ENCODE measurements at places on chromosomes 6 and 20.

DNA sequence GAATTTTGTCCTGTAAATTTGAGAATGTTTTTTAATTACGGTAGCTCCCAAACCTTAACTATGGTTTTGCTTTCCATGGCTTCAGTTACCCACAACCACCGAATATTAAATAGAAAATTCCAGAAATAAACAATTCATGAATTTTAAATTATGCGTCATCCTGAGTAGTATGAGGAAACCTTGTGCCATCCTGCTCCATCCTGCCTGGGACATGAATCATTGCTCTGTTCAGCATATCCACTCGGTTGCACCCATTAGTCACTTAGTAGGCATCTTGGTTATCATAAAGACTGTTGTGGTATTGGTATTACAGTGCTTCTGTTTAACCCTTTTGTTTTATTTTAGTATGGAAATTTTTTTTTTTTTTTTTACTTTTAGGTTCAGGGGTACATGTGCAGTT lies 39.7 kb downstream of the KCNS1 start:
- no peak for DNase-seq

DNA sequence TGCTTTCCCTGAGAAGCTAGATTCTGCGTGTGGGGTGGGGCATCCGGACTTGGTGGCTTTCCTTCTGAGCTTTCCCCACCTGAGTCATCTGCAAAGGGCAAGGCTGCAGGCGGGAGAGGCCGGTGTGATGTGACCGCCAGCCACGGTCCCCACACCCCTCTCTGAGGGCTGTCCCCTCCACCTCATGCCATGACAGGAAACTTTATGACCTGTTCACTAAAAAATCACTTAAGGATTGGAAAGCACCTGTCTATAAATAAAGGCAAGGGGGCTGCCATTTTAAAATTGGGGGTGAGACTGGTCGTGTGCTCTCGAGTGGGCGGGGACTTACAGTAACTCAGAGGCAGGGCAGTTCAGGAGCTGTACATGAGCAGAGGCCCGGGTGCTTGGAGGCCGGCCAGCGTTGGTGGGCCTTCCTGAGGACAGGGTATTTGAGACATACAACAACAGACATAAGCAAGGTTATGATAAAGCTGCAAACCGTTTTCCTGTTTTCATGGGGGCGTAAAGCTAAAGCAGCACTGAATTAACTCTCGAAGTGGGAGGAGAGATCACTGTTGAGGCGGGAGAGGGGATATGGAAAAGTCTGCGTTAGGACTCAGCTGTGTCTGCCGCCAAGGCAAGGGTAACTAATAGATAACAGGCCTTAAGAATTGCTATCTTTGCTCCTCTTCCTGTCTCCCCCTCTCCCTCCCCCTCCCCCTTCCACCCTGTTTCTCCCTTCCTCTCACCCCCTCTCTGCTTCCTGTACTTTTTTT lies 16.1 kb upstream of the SERPINB1 start:
- no peak for DNase-seq

DNA sequence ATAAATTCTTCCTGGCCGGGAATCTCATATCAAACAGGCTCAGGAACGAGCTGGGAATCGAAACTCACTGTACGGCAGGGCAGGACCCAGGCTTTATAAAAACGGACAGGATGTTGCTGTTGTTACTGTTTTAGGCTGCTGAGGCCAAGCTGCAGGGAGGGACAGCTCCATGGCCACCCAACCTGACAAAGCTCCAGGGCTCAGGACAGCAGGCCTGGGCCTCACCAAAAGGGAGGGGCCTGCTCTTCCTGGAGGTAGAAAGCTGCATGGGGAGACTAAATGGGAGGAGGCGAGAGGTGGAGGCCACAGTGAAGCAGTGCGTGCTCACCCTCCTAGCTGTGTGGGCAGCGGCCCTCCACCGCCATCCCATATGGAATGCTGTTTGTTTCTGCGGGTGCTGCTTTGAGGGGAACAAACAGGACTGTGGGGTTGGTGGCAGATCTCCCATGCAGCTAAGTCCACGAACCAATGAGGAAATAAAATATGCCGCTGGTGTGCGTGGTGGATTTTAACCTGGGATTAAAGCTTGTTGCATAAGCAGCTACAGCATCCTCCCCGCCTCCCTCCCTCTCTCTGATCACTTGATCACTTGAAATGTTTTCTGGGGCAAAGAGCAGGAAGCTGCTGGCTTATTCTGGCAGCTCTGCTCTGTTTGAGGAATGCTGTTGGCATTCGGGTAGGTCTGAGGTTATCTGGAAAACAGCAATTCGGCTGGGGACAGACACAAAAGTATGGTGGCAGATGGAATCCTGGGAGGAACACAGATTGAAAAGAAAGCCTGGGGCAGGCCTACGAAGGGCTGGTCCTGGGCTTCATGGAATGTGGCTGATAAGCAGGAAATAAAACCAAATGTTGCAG lies 2.4 kb upstream of the ZMYND8 start:
- DNase-seq = peak; percentile 69

DNA sequence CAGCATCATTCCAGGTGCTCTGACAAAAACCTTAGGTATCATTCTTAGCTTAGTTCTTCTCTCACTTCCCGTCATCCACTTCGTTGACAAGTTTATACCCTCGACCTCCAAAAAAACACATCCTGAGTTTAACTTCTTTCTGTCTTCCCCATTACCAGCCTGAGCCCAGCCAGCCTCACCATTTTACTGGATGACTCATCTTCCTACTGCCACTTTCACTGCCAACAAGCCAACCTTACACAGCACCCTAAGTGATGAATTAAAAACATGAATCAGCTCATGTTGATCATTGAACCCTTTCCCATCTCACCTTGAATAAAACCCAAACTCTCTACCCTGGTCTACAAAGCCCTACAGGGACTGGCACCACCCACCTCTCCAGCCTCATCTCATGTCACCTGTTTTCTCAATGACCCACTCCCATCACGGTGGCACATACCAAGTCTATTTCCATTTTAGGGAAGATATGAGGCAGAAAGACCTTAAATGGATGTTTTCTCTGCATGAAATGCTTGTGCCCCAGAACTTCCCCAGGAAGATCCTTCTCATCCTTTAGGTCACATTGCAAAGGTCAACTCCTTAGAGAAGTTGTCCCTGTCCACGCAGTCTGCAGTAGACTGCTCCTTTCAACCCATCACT lies 9.9 kb upstream of the UST start:
- DNase-seq = no peak

Measured in NCI-H345 (cell line).